ENCODE measurements at places on chromosomes 1 and 21.

GRCh38 chr21:37153935-37154350 is 80.9 kb downstream of the TTC3 start:
- DNase-seq = no peak

GRCh38 chr1:203467550-203467921 is 8.1 kb upstream of the PRELP start:
- DNase-seq = no peak

DNA sequence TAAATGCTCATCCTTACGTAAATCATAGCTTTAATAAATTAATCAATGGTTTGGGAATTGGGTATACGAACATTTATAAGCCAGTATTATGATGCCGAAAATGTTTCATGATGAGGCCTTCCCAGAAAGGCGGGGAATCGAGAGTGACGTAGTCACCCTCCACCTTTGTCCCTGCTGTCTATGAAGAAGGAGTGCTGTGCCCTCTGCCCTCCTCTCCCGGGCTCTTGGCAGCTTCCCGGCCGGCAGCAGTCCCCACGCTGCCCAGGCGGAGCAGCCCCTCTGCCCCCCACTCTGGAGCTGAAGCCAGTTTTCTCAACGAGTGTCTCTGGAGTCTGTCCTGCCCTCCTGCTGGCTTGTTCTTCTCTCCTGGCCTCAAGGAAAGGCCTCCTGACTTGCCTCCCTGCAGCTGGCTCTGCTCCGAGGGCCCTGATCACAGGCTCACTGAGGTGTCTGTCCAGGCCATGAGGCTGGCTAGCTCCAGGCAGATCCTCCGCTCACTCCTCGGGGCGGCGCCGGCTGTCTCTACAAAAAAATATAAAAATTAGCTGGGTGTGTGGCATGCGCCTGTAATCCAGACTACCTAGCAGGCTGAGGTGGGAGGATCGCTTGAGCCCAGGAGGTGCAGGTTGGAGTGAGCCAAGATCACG is 150.7 kb upstream of the COL6A1 start:
- no peak for DNase-seq

- DNase-seq = no peak
Measured at GRCh38 chr21:38273745-38274542, 17.2 kb downstream of the KCNJ15 start.

GRCh38 chr1:167795810-167796740 is 74.3 kb downstream of the MPZL1 start:
- DNase-seq = no peak
